ENCODE measurements at places on chromosomes 2 and 18. TPM values are rescaled to one million over a fixed set of nuclear protein-coding genes. Genes with fewer than 3 reads are reported as not detected.

Gene KCTD1
- 70.0 TPM for total RNA-seq

Gene CCNYL1
- total RNA-seq: 19.0 TPM

Gene ZNF396
- total RNA-seq: 0.80 TPM

GRCh38 chr2:111157798-111158197 lies 37.1 kb downstream of the BCL2L11 start:
- ATAC-seq: peak; percentile 10

- peak; percentile 96 for ATAC-seq
These were observed 96.2 kb downstream of the TPO start for GRCh38 chr2:1509271-1510065.

- ATAC-seq: no peak
These were observed 129.0 kb downstream of the ERBB4 start for GRCh38 chr2:212409560-212409959.

DNA sequence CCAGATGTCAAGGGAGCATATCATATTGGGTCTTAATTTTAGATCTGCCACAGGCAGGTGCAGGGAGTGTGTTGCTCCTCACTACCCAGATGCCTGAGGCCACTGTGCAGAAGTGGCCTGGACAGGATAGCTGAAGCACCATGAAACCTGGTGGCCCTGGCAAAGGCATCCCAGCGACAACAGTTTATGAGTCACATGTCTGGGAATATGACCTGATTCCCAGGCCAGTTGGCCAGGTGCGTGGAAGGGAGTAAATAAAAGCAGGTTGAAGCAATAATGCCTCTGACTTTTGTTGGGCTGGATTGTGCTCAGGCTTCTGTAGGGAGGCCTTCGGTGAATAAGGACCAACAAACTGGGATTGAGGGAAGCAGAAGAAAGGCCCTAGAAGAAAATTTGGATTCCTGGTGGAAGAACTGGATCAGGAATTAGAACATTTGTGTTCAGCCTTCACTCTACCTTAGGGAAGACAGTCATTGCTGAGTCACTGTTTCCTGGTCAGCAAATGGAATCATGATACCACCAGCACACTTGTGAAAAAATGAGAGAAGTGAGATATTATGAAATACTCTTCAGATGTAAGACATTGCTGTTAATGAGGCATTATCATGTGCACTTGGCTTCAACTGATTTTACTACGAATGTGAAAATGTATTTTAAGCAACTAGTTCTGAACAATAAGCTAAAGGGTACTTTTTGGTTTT lies 78.4 kb upstream of the ZNF516 start:
- ATAC-seq: peak; percentile 79

GRCh38 chr2:65579506-65580235 lies 147.3 kb upstream of the SPRED2 start:
- ATAC-seq: no peak

- ATAC-seq: no peak
These were observed 193.9 kb downstream of the BCL11A start for GRCh38 chr2:60359569-60359968.

GRCh38 chr18:74290794-74291471 lies 830 bp downstream of the CYB5A start:
- peak; percentile 81 for ATAC-seq

GRCh38 chr2:134515137-134515536 lies 203.7 kb downstream of the TMEM163 start:
- ATAC-seq: no peak

GRCh38 chr18:62621546-62621945 lies 93.8 kb upstream of the PHLPP1 start:
- ATAC-seq: no peak

- no peak for ATAC-seq
These were observed 113.0 kb downstream of the ATP9B start for GRCh38 chr18:79182047-79182713.

- no peak for ATAC-seq
These were observed 58.2 kb downstream of the COPS8 start for GRCh38 chr2:237143676-237144440.

- peak; percentile 80 for ATAC-seq
These were observed 20.7 kb downstream of the SFT2D3 start for GRCh38 chr2:127721978-127722355.

- no peak for ATAC-seq
These were observed 140.1 kb downstream of the EXOC6B start for GRCh38 chr2:72685638-72686213.

DNA sequence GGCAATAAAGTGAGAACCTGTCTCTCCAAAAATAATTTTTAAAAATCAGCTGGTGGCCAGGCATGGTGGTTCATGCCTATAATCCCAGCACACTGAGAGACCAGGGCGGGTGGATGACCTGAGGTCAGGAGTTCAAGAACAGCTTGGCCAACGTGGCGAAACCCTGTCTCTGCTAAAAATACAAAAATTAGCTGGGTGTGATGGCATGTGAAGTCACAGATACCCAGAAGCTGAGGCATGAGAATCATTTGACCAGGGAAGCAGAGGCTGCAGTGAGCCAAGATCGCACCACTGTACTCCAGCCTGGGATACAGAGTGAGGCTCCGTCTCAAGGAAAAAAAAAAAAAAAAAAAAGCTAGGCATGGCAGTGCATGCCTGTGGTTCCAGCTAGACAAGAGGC lies 7.4 kb upstream of the GPR75 start:
- ATAC-seq: no peak

DNA sequence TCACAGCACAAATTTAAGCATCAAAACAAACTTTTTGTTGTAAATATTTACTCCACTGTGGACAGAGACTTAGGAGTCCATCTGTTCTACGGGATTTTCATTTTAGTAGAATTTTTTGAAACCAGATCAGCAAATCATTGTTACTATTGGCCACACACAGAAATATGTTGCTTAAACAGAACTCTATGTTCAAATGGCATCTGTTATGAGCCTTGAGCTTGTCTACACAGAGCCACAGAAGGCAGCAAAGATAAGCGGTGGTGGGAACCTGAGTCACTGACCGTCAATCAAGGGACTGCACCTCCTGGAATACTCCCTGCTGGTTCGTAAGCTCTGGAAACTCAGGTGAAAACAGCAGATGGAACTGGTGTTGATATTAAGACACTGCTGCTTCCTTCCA lies 156.8 kb downstream of the TMEM200C start:
- no peak for ATAC-seq

DNA sequence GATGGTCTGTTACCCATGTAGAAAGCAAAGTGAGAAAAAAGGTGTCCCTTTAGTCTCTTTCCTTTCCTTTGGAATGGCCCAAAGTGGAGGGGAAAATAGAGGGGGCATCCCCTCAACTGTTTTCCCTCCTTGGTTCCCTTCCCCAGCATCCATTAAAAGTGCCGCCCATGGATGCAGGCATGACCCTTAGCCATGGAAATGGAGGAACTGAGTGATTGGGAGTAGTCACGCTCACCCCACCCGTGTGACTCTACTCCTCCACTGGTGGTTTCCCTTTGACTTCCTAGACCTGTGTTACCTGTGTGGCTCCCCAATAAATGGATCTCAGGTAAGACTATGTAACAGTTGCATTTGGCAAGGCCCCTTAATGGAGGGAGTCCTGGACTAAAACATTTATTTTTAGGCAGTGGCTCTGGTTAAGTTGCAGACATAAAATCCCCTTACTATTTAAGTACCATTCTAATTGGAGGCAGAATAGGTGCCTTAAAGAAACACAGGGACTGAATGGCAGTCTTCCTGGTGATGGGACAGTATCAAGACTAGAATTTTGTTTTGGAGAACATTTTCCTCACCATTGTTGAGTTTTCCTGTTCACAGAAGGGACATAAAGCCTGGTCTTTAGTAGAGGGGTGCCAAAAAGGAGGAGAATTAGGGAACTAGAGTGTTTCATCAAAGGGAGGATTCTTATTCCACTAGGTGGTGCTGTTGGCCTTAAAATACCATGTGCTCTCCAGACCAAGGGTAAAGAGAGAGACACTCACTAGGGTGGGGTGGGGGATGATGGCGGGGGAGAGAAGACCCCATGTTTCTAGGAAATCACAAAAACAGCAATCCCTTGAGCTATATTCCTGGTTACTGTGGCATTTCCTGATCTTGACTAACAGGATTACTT lies 25.7 kb upstream of the PLA2R1 start:
- ATAC-seq: peak; percentile 47

DNA sequence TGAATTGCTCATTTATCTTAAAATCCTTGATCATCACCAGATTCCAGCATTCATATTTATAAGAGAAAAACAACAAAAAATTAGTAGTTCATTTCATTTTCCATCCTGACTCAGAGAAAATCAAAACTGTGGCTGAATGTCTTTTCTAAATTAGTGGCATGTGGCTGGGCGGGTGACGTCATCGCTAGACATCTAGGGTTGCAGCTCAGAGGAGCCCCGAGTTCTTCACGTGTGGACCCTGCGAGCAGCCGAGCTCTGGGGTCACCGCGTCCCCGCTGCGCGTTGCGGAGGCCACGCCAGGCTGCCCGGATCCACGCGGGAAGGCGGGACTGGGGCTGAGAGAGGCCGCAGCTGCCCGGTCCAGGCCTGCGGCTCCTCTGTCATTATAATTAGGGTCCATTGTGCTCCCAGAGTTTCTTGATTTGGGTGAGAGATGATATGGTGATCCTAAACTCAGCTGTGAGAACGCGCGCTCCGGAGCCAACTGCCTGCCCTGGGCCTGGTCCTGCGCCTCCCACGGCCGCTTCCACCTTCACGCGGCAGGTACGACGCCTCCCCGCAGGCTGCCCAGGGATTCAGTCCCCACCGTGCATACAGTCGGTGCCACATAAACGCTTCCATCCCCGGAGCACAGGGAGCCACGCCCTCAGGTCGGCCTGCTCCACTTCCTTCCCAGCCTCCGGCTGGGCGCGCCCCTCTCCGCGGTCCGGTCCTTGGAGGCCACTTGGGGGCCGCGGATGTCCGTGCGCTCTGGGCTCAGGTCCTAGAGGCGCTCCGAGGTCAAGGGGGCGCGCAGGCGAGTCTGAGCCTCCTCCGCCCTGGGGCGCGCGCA lies 56.5 kb downstream of the TMEM18 start:
- no peak for ATAC-seq

DNA sequence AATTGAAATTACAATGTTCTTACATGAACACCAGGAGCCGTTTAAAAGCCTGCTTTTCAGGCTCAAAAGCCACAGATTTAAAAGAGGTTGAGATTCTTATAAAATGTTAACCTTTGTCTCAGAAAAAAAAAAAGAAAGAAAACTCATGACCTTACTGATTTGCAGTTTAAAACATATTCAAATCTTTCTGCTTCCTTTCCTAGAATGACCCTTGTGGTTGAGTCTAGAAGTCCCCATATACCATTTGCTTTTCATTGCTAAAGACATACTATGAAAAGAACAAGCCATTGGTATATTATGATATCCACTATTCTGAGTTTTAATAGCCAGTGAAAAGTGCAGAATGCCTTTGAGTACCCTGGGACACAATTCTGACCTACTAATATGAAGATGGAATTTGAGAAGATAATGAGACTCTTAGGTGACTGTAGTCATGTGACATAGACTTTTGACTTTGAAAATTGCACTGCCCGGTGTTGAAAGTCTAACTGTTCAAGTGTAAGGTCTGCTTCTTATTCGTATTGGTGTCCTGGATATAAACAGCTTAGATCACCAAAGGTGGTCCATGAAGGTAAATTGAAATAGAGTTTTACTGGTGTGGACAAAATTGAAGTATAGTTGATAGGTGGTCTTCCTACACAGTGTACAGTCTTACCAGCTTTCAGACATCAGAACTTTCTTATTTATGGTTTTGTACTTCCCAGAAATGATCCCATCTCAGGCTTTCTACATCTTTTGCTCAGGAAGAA lies 117.0 kb downstream of the DOCK10 start:
- ATAC-seq: no peak

- ATAC-seq: no peak
These were observed 475.0 kb upstream of the POU3F3 start for GRCh38 chr2:104378853-104379374.

GRCh38 chr2:56109994-56110393 lies 73.8 kb upstream of the CCDC85A start:
- no peak for ATAC-seq

DNA sequence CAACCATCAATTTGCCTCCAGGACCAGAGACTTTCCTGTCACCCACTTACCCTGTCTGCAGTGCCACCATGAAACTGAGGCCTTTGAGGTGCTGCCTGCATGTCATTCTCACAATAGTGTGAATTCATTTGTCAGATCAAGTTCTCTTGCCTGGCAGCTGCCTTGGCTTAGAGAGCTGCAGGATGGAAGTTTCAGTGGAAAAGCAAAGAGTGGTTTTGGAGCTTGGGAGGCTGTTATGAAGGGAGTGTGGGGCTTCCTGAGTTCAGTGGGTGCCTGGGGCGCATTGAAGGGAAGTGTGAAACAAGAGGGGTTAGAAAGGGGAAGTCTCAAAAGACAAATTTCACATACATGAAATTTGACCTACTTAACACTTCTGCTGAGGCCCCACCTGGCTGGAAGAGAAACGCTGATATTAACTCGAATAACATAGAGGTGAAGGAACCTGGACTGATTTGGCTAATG lies 7.9 kb upstream of the LBH start:
- peak; percentile 12 for ATAC-seq
